ENCODE measurements at places on chromosomes 3 and 15. TPM values are rescaled to one million over a fixed set of nuclear protein-coding genes. Genes with fewer than 3 reads are reported as not detected.
A peak's percentile ranks its signal among the peaks of the same experiment; 100 is the strongest.

Gene MUC20
- 0.88 TPM for total RNA-seq

Gene ACSBG1
- not detected for total RNA-seq

Gene PROK2
- total RNA-seq = not detected

Gene GPR27
- total RNA-seq = 0.39 TPM

Gene EOMES
- 0.53 TPM for total RNA-seq

GRCh38 chr15:67116742-67117141, 51.3 kb downstream of the SMAD3 start:
- no peak overlapping the region for H3K4me3 ChIP-seq
- peaks cover 70% of the 10 kb centered on the region for H3K4me1 ChIP-seq
- peak overlapping the region; percentile 46 for H3K27ac ChIP-seq
- no peaks in the 10 kb centered on the region for H3K36me3 ChIP-seq
- no peaks in the 10 kb centered on the region for H3K27me3 ChIP-seq
- DNase-seq = peak; percentile 58

- peak; percentile 45 for DNase-seq
- H3K4me1 ChIP-seq = peaks cover 10% of the 10 kb centered on the region
- H3K27me3 ChIP-seq = no peaks in the 10 kb centered on the region
- no peaks in the 10 kb centered on the region for H3K36me3 ChIP-seq
- no peak overlapping the region for H3K4me3 ChIP-seq
- peak overlapping the region; percentile 35 for H3K27ac ChIP-seq
Observed at GRCh38 chr3:43638594-43639447, 17.0 kb upstream of the ANO10 start.

DNA sequence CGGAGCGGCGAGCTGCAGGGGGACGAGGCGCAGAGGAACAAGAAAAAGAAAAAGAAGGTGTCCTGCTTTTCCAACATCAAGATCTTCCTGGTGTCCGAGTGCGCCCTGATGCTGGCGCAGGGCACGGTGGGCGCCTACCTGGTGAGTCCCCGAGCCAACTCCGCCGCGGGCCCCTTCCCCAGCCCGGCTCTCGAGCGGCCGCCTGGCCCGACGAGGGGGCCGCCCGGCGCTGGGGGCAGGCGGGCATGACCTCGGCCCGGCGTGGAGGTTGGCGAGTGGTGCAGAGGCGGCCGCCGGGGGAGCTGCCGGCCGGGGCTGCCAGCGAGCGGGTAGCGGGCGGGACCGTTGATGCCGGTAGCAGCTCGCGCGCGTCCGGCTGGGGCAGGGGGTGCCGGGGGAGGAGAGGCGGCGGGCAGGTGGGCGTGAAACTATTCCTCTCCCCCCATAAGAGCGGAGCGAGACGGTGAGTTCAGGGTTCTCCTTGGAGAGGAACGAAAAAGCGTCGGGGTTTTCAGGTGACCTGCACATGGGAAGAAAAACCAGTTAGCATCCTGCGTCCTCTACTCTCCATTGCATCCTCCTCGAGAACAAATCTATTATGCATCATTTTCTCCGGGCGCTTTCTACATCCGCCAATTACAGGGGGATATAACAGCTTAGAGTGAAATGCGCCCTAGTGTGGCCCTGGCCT, 585 bp downstream of the SLCO3A1 start:
- no peaks in the 10 kb centered on the region for H3K36me3 ChIP-seq
- H3K27me3 ChIP-seq = no peaks in the 10 kb centered on the region
- no peak overlapping the region for H3K4me3 ChIP-seq

GRCh38 chr15:79467865-79468586, 35.9 kb downstream of the MINAR1 start:
- no peak overlapping the region for H3K4me3 ChIP-seq
- H3K27me3 ChIP-seq = no peaks in the 10 kb centered on the region
- no peak for DNase-seq
- no peak overlapping the region for H3K27ac ChIP-seq
- no peaks in the 10 kb centered on the region for H3K4me1 ChIP-seq
- no peaks in the 10 kb centered on the region for H3K36me3 ChIP-seq

DNA sequence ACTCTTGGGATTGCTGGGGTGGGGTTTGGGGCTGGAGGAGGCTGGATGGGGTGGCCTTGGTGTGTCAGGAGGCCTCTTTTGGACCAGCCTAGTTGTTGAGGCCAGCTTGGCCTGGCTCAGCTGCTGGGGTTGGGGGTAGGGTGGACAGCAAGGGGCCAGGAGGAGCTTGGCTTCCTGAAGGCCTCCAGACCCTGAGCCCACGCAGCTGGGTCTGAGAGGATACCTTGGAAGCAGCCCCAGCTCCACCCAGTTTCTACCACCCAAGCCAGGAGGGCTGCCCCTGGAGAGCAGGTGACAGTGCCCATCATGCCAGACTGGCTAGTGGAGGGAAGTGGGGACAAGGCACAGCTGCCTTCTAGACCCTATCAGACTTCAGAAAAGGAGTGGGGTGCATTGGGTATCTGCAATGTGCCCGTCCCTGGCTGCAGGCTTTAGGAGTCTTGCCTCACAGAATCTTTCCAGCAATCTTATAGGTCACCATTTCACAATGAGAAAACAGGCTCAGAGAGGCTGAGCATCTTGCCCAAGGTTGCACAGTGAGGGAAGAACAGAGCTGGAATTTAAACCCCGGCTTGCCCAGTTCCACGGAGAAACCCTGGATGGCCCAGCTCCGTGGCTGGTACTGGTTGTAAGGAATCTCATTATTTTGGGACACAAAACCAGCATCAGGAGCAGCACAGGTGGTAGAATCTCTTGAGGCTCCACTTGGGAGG, 83.0 kb downstream of the LINGO1 start:
- peaks cover 3% of the 10 kb centered on the region for H3K4me1 ChIP-seq
- H3K27ac ChIP-seq = no peak overlapping the region
- no peaks in the 10 kb centered on the region for H3K27me3 ChIP-seq
- DNase-seq = no peak
- H3K36me3 ChIP-seq = no peaks in the 10 kb centered on the region
- no peak overlapping the region for H3K4me3 ChIP-seq

- H3K4me3 ChIP-seq = no peak overlapping the region
- no peaks in the 10 kb centered on the region for H3K36me3 ChIP-seq
- no peaks in the 10 kb centered on the region for H3K4me1 ChIP-seq
- no peak overlapping the region for H3K27ac ChIP-seq
Observed at GRCh38 chr15:73139744-73140553, 87.7 kb downstream of the NEO1 start.

GRCh38 chr15:69807721-69808120, 290.0 kb downstream of the TLE3 start:
- H3K36me3 ChIP-seq = no peaks in the 10 kb centered on the region
- no peaks in the 10 kb centered on the region for H3K27me3 ChIP-seq
- no peaks in the 10 kb centered on the region for H3K4me1 ChIP-seq
- H3K27ac ChIP-seq = no peak overlapping the region
- H3K4me3 ChIP-seq = no peak overlapping the region

GRCh38 chr3:190116551-190117067, 4.1 kb downstream of the P3H2 start:
- H3K4me1 ChIP-seq = peaks cover 48% of the 10 kb centered on the region
- no peak overlapping the region for H3K27ac ChIP-seq
- no peaks in the 10 kb centered on the region for H3K27me3 ChIP-seq
- DNase-seq = no peak
- H3K4me3 ChIP-seq = no peak overlapping the region

- DNase-seq = no peak
- no peak overlapping the region for H3K4me3 ChIP-seq
- H3K27ac ChIP-seq = no peak overlapping the region
- no peaks in the 10 kb centered on the region for H3K36me3 ChIP-seq
- no peaks in the 10 kb centered on the region for H3K4me1 ChIP-seq
- H3K27me3 ChIP-seq = no peaks in the 10 kb centered on the region
Observed at GRCh38 chr3:45164056-45164455, 17.9 kb upstream of the CDCP1 start.

GRCh38 chr3:52444860-52445793, at the start of gene SEMA3G:
SEMA3G (minus strand) TSS chr3:52445103; CDS start chr3:52445027, 76 bp downstream.
- DNase-seq = peak; percentile 57
- H3K27ac ChIP-seq = no peak within 1 kb of the TSS
- H3K36me3 ChIP-seq = no peaks in the 10 kb centered on the region
- no peak within 1 kb of the TSS for H3K4me3 ChIP-seq
- H3K4me1 ChIP-seq = peaks cover 11% of the 10 kb centered on the region

DNA sequence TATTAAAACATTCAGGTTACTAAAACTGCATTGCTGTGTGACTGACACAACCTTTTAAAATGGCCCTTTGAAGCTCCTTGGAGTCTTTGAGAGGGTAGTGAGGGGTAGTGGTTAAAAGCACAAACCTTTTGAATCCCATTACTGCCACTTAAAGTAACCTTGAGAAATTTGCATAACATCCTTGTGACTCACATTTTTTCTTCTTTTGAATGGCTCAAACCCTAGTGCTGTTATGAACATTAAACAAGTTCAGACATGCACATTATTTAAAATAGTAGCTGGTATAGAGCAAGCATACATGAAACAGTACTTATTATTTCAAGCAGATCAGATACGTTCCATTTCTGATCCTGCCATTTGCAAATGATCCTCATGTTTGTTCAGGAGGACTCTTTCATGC, 3.7 kb upstream of the CLDN1 start:
- no peak overlapping the region for H3K27ac ChIP-seq
- no peaks in the 10 kb centered on the region for H3K36me3 ChIP-seq
- H3K27me3 ChIP-seq = no peaks in the 10 kb centered on the region
- H3K4me1 ChIP-seq = peaks cover 20% of the 10 kb centered on the region

GRCh38 chr3:9552252-9552999, 1.2 kb downstream of the LHFPL4 start:
- DNase-seq = peak; percentile 51
- H3K36me3 ChIP-seq = no peaks in the 10 kb centered on the region
- H3K4me3 ChIP-seq = no peak overlapping the region

DNA sequence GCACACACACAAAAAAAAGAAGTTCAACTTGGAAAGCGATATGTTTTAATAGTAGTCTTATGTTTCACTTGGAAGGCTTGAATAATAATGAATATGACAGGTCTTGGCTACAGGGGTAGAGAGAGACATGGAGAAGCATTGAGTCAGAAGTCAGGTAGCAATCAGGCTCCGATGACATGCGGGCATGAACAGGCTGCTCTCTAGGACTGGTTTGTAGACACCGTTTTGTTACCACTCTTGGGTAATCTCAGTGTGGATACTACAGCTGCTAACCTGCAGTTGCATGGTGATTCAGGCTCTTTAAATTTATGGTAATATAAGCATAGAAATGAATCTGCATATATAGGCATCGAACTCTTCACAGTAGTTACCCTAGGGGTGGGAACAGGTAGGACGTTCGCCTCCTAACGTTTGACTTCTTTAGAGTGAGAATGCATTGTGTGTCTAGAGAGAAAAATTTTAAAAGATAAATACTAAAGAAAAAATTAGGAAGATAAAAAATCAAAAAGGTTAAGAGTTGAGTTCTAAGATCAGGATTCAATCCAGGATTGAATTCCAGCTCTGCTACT, 241.6 kb upstream of the KBTBD8 start:
- H3K4me3 ChIP-seq = no peak overlapping the region
- DNase-seq = no peak
- H3K27me3 ChIP-seq = no peaks in the 10 kb centered on the region

Measured in Caco-2 (cell line).